ENCODE measurements at places on chromosomes 4 and X.

DNA sequence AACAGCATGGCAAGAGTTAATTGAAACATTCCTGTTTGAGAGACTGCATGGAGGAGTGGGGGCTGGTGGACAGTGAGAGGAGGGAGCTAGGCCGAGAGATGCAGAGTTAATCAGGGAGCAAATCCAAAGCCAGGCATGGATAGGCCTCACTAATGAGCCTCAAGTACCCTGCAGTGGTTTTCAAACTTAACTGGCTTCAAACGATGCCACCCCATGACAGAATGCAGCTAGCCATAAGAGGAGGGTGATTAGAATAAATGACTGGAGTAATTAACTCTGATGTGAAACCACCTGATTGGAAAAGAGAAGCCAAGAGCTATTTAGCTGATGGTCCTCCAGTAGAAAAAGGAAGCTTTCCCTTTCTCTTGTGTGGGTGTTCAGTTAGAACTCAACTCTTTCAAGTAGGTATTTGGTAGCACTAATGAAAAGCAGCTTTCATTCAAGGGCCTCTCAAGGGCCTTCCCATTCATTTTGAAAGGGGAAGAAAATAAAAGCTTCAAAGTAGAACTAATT, 215.4 kb upstream of the MAB21L2 start:
- no peak for DNase-seq

- DNase-seq: no peak
Observed at GRCh38 chr4:98110929-98111328, 32.3 kb downstream of the STPG2 start.

DNA sequence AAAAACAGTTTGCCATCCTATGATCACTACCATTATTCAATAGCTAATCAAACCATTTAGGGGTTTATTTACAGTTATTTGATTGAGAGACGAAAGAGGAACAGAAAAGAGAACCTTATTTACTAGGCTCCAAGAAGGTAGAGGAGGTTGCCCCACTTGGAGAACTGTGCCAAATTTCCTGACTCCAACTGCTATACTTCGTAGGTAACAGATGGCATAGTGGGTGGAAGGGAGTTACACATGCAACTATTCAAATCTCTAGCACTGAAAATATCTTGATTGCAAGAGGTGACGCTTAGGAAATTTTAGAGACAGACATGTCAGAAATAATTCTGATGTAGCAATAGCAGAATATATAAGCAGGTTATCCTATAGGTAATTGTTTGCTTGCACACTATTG, 38.0 kb upstream of the TMPRSS11F start:
- DNase-seq: no peak

DNA sequence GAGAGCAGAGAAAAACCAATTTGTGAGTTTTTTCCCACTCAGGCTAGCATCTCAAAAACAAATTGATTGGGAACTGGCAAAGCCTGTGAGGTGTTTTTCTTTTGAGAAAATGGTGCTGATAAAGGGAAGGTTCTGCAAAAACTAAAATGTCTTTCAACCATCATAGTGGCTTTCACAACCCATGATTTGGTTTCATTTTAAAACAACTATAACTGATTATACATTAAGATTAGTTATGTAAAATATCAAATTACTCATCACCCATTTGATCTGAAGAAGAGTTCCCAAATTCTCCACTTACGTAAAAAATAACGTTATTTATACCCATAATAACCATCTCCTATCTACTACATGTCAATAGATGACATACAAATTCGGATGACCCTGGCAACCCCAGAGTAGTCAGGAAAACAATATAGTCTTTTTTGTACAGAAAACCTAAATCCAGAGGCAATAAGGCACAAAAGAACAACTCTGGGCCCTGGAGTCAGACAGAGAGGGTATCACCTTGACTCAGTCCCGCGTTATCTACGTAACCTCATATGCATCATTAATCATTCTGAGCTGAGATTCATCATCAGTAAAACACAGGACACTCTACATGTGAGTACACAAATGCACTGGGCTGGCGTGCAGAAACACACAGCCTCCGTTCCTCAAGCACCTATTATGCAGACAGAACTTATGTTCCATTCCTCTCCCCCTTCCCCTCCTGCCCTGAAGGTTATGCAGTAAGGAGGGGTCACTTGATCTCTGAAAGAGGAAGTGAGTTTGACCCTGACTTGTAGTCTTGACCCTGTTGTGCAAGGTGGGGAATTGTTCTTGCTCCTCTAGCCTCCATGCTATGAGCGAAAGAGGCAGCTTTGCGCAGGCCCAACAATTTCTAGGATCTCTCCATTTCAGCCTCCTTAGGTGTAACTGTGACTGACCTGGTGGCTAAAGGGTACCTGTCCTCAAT, 82.2 kb downstream of the SLC9A7 start:
- DNase-seq: no peak

DNA sequence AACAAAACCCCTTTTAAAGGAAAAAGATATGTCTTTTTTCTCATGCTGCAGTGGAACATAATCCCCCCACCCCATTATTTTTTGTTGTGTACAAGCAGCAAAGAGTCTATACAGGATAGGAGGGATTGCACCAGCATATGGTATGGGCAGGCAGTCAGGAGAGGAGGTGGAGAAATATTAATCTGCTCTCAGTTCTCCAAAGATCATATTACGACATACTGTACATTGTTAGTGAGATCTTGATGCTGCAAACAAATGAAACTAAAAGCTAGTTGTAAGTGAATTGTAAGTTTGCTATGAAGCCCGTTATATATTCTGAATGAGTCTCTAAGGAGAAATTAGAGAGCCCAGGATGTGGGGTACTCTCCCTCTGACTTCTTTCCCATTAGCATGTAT, 75.3 kb downstream of the RAPGEF2 start:
- no peak for DNase-seq

- DNase-seq: no peak
Observed at GRCh38 chrX:8632924-8633323, 99.0 kb downstream of the ANOS1 start.

DNA sequence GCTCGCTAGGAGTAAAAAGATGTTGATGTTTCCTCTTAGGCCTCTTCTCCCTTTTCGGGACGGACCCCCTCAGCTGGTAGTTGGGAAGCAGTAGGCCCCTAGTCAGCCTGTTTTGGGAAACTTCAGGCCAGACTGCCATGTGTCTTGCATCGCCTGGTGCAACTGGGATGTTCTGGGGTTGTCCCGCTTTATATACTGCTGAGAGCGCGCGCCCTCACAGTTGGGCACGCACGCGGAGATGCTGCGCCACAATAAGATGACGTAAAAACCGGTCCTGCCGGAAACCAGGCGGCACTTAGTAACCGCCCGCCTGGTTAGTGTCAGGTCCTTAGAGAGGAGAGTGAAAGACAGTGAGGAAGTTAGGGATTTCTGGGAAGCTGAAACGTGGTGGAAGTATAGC, 231.3 kb upstream of the CT83 start:
- no peak for DNase-seq

- no peak for DNase-seq
Observed at GRCh38 chrX:149984411-149984810, 46.1 kb upstream of the EOLA2 start.

DNA sequence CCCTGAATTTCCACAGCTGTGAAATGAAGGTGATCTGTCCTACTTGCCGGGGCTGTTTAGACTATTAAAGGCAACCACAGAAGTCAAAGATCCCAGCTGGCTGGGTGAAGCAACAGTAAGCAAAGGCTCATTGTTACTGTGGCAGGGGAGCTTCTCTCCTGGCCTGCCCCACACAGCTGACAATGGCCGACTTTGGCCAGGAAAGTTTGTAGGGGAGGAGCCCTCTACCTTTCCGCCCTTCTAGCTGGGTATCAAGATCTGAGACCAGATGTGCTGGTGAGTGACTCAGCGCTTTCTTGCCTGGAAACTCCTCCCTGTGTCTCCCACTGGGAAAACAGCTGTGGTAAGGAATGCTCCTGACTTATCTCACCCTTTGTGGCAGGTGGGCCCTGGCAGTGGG, 21.1 kb downstream of the RASSF6 start:
- no peak for DNase-seq

GRCh38 chrX:24339911-24340310, 20.5 kb upstream of the SUPT20HL1 start:
- DNase-seq: no peak

GRCh38 chrX:115564243-115564642, 3.3 kb downstream of the PLS3 start:
- DNase-seq: no peak

DNA sequence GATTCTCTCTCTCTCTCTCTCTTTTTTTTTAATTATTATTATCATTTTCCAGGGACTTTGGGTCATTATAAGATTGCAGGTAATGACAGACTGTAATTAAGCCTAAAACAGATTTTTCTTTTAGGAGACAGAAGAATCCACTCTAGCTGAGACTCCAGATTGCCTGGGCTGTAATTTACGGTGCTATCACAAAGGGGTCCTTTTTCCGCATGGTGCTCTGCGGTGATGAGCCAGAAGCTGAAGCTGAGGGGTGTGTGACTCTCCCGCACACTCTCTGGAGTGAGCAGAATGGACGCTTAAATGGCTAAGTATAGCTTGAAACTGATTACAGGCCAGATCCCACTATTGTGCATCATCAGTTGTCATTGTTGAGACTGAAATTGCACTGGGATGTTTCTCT, 50.0 kb downstream of the LGI2 start:
- DNase-seq: no peak

DNA sequence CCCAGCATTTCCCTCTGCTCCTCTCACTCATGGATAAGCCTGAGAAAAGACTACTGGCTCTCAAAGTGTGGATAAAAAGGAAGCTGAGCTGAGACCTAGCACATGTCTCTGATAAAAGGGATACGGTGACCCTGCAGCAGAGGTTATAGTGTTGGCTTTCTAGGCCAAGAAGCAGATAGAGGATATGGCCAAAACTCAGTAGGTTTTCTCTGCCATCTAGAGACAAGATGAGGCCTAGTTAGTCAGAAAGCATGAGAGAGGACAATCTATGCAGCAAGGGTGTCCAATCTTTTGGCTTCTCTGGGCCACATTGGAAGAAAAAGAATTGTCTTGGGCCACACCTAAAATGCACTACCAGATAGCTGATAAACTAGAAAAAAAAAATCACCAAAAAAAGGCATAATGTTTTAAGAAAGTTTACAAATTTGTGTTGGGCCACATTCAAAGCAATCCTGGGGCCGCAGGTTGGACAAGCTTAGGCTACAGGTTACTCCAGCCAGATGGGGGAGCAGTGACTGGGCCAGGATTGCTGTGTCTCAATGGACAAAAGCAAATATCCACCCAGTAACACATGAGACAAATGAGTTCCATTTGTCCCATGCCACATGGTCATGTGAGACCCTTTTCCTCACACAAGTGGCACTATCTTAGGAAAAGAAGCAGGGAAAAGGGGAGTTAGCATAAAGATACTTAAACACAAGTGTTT, 411.4 kb downstream of the INPP4B start:
- DNase-seq: no peak

DNA sequence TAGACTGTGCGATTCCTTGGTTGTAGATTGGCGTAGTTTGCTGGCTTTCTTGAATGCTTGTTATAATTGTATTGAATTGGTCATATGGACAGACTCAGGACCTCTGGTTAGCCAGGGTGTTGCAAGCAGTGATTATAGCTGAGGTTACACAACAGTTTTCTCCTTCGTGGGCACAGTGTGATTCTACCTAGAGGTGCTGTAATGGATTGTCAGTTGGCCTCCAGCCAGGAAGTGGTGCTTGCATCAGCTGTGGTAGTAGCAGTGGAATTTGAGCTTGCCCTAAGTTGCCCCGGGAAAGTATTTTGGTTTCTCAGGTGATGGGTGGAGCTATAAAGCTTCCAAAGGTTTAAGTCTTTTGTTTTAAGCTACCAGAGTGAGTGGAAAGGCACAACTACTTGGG, 23.1 kb upstream of the GABRG1 start:
- DNase-seq: no peak

- DNase-seq: no peak
Observed at GRCh38 chrX:13899607-13900006, 82.7 kb upstream of the GPM6B start.

- no peak for DNase-seq
Observed at GRCh38 chr4:2243681-2244380, 1.9 kb upstream of the HAUS3 start.

- DNase-seq: no peak
Observed at GRCh38 chr4:123361195-123361861, 35.3 kb upstream of the SPRY1 start.

GRCh38 chr4:7242766-7243165, 50.4 kb downstream of the SORCS2 start:
- no peak for DNase-seq

- DNase-seq: no peak
Observed at GRCh38 chrX:37872303-37872655, 24.9 kb upstream of the DYNLT3 start.

GRCh38 chrX:111868726-111869638, 7.0 kb upstream of the TRPC5OS start:
- no peak for DNase-seq

- no peak for DNase-seq
Observed at GRCh38 chr4:14827111-14827510, 175.2 kb upstream of the CPEB2 start.

DNA sequence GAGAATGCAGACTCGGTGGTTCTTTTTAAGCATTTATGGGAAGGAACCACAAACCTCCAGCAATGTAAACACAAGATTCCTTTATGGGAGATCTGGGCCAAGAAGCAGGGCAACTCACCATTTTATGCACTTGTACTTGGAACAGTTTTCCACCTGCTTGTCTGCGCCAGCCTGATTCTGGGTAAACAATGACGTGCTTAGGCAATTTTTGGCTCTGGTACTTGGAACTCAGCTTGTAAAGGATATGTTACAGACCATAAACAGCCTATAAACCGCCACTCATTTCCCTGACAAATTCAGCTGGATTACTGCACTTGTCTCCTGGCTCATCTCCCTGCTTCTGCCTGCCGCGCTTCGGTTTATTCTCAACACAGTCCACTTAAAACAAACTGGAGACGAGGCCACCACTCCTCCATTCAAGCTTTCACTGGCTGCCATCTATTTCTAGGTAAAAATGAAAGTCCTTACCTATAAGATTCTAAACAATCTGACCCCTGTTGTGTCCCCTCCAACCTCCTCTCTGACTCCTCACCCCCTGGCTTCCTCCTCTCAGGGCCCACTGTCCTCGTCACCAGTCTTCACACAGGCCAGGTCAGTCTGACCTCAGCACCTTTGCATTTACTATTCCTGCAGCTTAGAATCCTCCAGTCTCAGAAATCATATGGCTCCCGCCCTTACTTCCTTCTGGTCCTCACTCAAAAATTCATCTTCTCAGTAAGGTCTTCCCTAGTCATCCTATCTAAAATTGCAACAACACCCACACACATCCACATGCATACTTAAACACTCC, 205.9 kb upstream of the GALNT7 start:
- DNase-seq: no peak
